Skin of body (tissue), 3 donors: ENCODE measurements at places on chromosomes 4 and X. TPM values are rescaled to one million over a fixed set of nuclear protein-coding genes. Genes with fewer than 3 reads are reported as not detected.

GRCh38 chr4:18999595-18999994 is 978.0 kb upstream of the LCORL start:
- no peak for DNase-seq

DNA sequence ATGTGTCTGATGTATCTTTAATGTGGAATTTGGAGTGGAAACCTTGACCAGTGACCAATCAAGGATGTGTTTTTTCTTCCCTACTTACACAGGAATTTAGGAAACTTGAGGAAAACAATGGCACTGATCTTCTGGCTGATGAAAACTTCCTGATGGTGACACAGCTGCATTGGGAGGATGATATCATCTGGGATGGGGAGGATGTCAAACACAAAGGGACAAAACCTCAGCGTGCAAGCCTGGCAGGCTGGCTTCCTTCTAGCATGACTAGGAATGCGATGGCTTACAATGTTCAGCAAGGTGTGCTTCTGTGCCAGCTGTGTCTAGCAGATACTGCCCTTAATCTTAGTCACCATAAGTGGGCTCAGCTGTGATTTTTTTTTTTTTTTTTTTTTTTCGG is 12.6 kb downstream of the TAF1 start:
- no peak for DNase-seq

GRCh38 chrX:42519666-42520231 is 258.2 kb downstream of the PPP1R2C start:
- no peak for DNase-seq

Gene MAGEA9B
- total RNA-seq: not detected

Gene CT45A2
- not detected for total RNA-seq

Gene LAGE3
- total RNA-seq: 5.2 TPM

- no peak for DNase-seq
Measured at GRCh38 chr4:186900984-186901383, 177.3 kb upstream of the FAT1 start.

Gene GPR173
- 4.8 TPM for total RNA-seq

DNA sequence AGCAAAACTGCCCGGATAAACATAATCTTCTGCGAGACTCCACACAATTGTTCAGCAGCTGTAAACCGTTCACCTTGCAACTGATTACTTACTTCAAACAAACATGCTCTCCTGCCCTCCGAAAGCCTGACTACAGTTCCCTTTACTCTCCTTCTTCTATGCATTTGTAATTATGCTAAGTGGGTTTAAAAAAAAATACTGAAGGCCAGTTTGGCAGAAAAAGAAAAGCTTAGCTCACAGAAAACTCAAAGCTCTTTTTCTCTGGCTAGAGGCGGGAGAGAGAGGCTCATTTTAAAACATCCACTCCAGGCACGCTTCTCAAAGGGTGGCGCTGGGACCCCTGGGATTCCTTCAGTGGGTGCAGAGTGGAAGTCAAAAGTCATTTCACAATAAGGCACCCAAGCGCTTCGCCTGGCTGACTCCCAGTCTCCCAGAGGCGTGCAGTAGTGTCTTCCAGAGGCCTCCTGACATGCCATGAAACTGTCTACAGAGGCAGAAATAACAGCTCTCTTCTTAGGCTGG is 1.9 kb downstream of the DHRSX start:
- no peak for DNase-seq

Gene CT45A1
- total RNA-seq: not detected

GRCh38 chrX:6505960-6506359 is 29.0 kb downstream of the VCX3A start:
- DNase-seq: no peak

DNA sequence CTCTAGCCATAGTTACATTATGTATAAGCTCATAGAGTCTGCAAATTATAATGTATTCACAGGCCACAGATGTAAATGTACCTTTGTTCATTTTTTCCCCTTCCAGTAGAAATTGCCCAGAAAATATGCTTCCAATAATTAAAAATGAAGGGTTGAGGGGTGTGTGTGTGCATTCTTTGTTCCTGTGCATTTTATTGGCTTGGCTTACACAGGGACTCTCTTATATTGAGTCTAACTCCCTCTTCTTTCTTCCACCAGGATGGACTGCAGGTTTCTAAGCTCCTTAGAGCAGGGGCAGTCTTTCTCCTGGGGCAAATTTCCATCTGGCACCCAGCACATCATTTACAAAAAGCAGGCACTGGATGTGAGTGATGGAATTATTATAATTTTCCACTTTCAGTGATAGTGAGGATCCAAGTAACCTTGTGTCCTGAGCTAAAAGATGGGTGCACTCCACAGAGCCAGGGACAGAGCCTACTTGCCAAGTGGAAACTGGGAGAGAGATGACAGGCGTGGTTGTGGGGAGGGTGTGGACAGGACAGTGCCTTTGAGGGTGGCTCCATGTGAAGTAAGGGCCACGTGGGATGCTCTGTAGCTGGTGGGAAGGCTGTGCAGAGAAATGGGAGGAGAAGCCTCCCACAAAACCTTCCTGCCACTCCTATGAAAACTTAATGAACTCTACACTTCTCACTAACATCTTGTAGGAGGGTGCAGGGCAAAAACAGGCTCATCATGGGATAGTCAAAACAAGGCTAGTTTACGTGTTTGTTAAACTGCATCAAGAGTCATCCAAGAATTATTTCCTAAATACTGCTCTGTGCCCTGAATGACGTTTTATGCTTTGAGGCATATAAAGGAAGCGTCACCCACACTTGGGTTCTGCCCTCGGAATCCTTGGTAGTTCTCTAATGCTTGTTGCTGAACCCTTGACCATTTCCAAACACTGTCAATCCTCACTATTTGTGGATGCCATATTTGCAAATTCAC is 16.0 kb downstream of the IGFBP7 start:
- no peak for DNase-seq

DNA sequence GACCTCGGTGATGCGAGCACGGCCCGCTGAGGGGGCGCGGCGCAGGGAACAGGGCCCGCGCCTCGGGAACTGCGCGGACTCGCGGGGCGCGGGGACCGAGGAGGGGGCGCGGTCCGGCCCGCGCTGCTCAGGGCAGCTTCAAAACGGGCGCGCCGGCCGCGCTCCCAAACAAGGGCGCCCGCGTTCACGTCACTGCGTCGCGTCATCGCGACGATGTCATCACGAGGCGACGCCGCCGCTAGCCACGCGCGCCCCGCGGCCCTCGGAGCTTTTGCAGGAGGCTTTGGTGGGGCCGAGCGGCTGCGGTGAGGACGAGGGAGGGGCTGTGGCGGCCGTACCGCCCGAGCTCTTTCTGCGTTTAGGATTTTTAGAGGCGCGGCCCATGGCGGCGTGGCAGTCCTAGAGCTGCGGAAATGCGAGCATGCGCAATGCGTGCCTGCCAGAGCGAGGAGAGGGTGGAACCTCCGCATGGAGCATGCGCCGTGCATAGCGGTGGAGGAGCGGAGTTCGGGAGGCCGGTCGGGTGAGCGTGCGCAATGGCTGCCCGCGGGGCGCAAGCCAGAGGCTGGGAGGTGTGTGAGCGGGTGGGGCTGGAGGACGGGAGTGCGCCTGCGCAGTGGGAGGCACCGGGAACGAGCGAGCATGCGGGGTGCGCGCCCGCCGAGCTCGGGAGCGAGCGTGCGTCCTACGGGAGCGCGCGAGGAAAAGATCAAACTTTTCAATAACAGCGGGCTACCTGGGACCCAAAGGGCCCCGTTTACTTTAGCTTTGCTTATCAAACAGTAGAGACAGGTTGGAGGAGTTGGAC is at the start of gene PPP2R3B:
Gene PPP2R3B (minus strand): TSS at position 140 of the 808 bp plus-strand sequence. CDS start 216 bp downstream, outside the sequence.
- no peak for DNase-seq

DNA sequence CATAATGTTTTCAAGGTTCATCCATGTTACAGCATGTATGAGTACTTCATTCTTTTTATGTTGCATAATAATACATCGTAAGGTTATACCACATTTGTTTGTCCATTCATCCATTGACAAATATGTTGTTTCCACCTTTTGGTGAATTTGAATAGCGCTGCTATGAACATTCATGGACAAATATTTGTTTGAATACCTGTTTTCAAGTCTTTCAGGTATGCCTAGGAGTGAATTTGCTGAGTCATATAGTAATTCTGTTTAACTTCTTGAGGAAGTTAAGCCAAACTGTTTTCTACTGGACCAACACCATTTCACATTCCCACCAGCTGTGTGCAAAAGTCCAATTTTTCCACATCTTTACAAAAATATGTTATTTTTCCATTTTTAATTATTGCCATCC is 31.5 kb downstream of the IRS4 start:
- DNase-seq: no peak

GRCh38 chr4:152486429-152487389 is 49.2 kb downstream of the FBXW7 start:
- no peak for DNase-seq

- no peak for DNase-seq
Measured at GRCh38 chr4:65096630-65097029, 573.7 kb downstream of the EPHA5 start.

GRCh38 chr4:138177278-138177968 is 64.7 kb downstream of the SLC7A11 start:
- no peak for DNase-seq

Gene JAKMIP1
- 0.59 TPM for total RNA-seq

DNA sequence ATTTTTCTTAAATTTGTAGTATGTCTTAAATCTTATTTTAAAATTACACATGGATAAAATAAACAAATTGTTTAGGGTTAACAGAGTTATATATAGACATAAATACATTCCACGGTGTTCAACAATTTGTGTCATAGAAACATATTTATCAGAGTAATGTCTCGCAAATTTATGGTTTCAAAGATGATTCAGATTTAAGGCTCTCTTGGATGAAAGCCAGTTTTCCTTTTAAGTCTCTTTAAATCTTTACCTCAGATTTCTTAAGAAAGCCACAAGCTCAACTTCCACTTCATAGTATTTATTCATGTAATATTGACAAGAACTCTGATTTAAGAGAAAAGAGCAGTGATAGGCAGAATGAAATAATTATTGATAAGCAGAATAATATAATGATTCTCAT is 1254.8 kb upstream of the ADGRL3 start:
- no peak for DNase-seq

DNA sequence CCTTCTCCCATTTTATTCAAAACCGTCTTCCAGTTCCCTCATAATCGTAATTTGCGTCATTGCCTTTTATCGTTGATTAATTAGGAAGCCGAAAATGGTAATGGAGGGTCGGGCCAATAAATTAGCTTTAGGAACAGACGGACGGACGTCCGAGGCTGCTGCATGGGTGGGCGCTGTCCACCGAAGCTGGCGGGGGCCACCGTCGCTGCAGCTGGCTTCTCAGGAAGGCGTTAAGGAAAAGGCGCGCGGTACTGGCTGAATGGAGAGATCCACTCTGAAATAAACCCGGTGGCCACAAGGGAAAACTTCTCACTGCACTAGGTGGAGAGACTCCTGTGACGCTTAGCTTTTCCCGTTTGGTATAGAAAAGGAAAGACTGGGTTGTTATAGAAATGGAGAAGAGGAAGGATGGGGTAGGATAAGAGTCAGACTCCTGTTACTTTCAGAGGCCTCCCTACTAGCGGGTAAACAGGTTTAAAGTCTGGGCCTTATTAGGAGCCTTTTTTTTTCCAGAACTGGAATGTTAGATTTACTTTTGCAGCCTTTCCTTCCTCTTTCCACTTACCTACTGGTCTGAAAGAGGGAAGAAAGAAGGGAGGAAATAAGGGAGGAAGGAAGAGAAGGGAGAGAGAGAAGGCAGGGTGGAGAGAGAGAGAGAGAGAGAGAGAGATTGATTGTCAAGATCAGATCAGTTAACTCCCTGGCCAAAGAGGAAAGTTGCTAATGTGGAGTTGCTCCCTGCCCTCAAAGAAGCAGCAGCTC is 11.3 kb upstream of the PRDM8 start:
- DNase-seq: no peak

GRCh38 chr4:188454575-188454974 is 315.3 kb downstream of the TRIML1 start:
- DNase-seq: no peak

DNA sequence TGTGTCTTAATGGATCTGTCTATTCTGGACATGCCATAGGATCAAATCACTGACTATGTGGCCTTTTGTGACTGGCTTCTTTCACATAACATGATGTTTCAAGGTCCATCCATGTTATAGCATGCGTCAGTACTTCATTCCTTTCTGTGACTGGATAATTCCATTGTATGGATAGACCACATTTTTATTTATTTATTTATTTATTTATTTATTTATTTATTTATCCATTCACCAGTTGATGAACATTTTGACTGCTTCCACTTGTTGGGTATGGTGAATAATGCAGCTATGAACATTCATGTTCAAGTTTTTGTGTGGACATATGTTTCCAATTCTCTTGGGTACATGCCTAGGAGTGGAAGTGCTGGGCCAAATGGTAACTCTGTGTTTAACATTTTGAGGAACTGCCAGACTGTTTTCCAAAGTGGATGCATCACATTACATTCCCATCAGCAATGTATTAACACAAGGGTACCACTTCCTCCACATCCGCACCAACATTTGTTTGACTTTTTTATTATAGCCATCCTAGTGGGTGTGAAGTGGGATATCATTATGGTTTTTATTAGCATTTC is 14.0 kb downstream of the RTL5 start:
- DNase-seq: no peak

DNA sequence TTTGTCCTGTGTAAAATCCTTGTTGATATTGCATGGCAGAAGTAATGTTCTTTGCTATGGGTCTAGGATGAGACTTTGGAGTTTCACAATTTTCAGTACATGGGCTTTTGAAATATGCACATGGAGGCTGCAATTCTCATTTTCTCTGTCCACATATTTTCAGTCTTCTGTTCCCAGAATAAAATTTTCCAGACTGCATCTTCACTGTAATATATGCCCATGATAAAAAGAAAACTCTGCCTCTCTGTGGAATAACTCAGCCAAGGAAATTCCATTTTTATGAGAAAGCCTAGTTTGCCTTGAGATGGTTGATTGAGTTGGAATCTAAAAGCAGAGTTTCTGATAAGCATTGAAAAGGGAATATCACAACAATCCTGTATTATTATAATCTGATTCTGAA is 601.4 kb upstream of the AADAT start:
- DNase-seq: no peak

DNA sequence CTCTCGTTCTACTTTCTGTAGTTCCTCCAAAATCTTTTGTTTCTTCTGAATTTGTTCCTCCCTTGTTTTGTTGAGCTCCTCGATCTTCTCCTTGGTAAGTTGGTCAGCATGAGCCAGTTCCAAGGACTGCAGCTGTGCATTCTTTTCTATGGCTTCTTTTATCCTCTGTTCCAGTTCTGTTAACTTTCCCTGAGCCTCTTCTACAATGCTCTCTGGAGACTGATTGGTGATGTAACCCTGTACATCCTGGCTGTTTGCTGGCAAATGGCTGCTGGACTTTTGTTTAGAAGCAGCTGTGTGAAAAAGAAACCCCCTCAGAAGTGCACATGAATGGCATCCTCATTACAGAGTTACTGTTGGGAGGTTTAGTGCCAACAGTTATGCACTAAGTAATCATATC is 70.5 kb upstream of the COX18 start:
- DNase-seq: no peak
